ENCODE measurements at places on chromosomes 2 and 18.

GRCh38 chr2:24797644-24798043 is 4.4 kb downstream of the CENPO start:
- DNase-seq = no peak

GRCh38 chr2:196088203-196088602 is 19.6 kb upstream of the DNAH7 start:
- no peak for DNase-seq

DNA sequence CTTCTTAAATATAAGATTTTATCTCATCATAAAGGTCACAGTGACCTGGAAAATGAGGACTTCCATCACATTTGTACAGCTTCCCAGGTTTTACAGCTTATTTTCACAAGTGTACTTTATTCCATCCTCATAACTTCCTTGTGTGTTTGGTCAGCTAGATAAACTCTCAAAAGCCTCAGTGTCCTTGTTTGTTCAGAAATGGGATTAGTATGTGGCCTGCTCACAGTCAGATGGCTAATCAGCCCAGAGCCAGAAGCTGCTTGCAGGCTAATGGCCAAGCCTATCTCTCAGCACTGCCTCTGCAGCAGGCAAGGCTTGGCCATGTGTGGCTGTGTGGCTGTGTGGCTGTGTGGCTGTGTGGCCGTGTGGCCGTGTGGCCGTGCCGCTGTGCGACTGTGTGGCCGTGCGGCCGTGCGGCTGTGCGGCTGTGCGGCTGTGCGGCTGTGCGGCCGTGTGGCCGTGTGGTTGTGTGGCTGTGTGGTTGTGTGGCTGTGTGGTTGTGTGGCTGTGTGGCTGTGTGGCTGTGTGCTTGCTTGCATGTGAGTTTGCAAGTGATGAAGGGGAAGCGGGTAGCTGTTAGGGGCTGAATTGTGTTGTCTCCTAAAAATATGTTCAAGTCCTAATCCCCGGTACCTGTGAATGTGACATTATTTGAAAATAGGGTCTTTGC is 233.0 kb upstream of the TNP1 start:
- no peak for DNase-seq

DNA sequence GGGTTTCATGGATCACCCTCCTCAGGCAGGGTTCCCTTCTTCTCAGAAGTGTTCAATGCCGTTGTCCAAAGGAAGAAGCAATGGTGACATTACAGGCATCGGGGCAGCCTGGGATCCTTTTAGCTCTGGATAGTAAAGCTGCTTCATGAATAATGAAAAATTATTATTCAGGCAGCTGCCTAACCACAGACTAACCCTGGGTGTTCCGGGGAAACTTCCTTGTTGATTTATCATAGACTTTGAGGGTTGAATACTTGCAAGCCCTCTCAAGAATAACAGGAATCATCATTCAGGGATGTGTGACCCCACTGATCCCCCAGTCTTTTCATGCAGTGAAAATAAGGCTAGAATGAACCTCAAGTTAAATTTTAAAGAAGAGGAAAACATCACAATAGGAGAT is 419.4 kb downstream of the MEIS1 start:
- DNase-seq = no peak

Data from RCC 7860 (cell line).